T-helper 9 cell (primary cell): ENCODE measurements at places on chromosomes 11 and 22.
A peak's percentile ranks its signal among the peaks of the same experiment; 100 is the strongest.

DNA sequence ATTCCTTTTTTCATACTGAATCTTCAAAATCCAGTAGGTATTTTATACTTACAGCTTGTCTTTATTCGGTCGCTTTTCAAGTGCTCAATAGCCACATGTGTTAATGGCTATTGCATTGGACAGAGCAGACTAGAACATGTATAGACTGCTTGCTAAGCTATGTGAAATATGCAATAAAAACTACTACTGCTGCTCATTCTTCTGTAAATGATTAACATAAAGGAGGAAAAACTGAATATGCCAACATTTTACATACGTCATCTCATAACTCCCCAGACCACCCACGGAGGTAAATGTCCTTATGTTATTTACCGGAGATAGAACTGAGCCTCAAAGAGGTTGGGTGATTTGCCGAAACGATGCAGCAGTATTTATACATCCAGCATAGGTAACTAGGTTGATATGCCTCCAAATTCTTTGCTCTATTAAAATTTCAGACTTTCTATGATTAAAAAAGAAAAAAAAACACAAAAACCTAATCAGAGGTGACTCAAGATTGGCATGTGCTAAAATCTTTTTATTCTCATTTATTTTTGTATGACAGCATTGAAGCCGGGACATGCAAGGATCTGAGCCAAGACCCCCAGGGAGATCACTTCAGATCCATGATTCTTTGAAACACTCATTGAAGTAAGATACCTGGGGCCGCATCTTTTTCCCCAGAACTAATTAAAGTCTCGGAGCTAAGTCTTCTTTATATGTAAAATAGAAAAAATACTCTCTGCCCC is 78.5 kb upstream of the OR5AK2 start:
- no peak for DNase-seq

DNA sequence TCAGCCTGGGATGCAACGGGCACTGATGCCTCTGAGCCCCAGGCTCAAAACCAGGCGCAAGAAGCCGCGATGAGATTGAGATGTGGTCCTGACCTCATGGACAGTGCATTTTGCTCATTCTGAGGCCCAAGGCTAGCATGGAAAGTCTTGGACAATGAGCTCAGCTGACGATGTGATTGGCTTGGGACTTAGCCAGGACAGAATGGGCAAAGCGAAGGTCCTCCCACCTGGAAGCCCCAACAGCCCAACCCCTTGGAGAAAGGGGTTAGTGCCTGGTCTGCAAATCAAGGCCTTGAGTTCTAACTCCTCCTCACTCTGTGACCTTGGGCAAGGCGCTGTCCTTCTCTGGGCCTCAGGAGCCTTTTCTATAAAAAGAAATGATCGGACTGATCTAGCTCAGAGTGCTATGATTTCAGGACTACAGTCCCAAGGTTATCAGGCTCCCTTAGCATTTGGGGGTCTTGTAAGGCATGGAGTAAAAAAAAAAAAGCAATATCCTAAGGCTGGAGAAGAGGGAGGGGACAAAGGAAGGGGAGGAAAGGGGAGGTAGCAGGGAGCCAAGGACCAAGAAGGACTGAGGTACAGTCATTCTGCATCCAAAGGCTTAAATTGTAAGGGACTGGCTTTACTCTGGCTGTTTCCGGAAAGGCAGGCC is 2.7 kb downstream of the SLC43A3 start:
- DNase-seq, result no peak

GRCh38 chr11:60987577-60988277 is 16.2 kb downstream of the CD6 start:
- DNase-seq, result peak; percentile 40

DNA sequence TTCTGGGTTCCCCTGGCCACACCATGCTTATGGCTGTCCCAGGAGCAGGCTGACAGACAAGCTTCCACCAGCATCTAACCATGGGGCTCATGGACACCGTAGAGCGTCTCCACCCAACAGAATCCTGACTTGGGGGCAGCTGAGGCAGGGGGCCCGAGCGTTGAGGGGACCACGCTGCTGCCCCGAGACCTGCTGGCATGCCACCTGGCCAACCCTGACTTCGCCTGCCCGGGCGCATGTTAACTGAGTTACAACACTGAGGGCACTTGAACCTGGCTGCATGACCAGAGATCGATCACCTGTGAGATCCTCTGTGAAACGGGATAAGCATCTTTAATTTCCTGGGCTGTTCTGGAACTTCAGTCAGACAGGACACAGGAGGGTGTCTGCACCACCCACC is 13.7 kb downstream of the PPM1F start:
- no peak for DNase-seq

DNA sequence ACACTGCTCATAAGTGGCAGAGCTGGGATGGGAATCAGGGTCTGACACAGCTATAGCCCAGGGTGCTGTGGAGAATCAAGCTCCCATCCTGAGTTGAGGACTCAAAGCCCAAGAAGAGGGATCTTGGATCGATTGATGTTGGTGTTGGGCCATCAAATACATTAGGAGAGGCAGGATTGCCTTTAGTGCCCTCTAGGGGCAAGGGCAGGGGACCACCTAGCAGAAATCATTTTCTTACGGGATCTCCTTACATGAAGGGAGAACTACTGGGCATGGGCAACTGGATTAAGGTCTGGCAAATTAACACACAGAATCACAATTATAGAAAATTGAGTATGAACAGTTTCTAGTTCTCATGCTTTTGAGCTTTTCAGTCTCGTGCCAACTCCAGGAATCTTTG is 24.9 kb upstream of the EMSY start:
- DNase-seq, result no peak

DNA sequence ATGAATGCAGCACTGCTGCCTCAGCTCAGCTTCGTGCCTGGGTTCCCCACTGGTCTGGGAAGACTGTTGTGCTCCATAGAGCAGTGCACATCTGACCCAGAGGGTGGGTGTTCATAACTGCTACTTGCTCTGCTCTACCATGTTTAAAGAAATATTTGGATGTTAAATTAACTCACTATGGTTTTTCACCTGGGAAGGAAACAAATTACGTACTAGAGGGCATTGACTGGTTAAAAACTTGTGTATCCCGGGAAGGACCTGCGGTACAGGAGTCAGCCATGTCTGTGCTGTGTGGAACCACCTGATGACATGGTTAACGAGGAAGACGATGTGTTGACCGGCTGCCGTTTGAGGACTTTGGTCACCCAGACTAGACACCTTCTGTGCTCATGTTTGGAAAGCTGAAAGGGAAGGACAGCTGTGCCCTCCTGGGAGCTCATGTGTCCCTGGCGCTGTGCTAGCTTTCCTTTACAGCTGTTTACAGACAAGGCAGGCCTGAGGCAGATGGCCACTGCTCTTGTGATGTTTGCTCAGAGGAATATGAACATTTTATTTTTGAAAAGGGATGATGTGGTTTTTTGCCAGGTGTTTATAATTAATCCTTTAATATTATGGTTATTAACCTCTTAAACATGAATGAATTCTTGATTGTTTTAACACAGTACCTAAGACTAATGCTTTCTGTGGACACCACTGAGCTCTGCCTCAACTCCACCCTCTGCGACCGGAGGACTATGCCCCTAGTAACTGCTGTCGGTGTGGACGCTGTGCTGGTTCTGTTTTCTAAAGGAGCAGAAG is 14.3 kb upstream of the AIFM3 start:
- no peak for DNase-seq

- no peak for DNase-seq
These were observed 2.9 kb downstream of the TSKU start for GRCh38 chr11:76786016-76786415.

- DNase-seq, result peak; percentile 36
These were observed 714 bp downstream of the SDF2L1 start for GRCh38 chr22:21642584-21643448.

GRCh38 chr11:62782753-62783152 is 4.4 kb upstream of the TMEM179B start:
- DNase-seq, result no peak

GRCh38 chr11:78187366-78188285 is 800 bp downstream of the KCTD21 start:
- no peak for DNase-seq

- no peak for DNase-seq
These were observed 25.7 kb upstream of the CCDC188 start for GRCh38 chr22:20176421-20177085.

DNA sequence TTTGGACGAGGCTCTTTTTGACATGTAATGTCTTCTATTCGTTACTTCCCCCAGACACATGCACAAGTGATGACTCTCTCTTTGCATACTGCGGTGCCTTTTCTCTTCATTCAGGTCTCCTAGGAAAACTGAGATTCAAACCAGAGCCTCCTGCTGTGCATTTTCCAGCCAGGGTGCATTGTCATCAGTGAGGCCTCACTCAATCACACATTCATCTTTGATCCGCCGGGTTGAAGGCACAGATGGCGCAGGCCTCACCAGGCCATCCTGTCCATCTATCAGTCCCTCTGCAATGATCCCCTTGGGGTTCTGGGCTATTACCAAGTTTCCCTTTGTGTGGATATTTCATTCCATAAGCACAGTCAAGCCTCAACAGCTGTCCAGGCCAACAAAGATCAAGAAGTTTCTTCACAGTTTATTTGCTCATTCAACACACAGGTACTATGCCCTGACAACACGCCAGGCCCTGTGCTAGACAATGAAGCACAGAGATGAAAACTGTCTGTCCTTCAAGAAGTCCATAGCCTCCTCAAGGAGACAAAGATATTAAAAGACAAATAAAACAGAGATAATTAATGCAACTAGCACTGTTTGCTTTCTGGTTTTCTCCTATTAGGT is 107.8 kb downstream of the LARGE1 start:
- DNase-seq, result no peak

- no peak for DNase-seq
These were observed 25.8 kb downstream of the TPST2 start for GRCh38 chr22:26564181-26564580.

DNA sequence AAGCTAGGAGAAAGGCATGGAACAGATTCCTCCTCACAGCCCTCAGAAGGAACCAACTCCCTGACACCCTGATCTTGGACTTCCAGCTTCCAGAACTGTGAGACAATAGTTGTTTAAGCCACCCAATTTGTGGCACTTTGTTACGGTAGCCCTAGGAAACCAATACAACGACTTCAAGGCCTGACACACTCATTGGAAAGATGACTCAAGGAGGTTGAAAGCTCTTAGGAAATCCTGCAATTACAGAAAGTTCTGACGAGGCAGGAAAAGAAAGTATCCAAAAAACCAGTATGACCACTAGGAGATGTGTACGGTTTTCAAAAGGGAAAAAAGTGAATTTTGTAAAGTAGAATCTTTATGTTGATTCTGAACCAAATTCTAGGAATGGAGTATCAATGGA is 161.4 kb downstream of the SWAP70 start:
- DNase-seq, result no peak

GRCh38 chr11:45794169-45794568 is 10.8 kb upstream of the SLC35C1 start:
- DNase-seq, result no peak

- no peak for DNase-seq
These were observed at the start of gene MRGPRX3 for GRCh38 chr11:18132341-18132740. Gene MRGPRX3 (plus strand): TSS chr11:18132571. CDS start chr11:18137203, 4,632 bp downstream.

- no peak for DNase-seq
These were observed 86.9 kb downstream of the LDLRAD3 start for GRCh38 chr11:36030731-36031281.

- peak; percentile 64 for DNase-seq
These were observed 6.2 kb upstream of the IGSF22 start for GRCh38 chr11:18731949-18732821.

GRCh38 chr11:2699531-2700414 is at the start of gene KCNQ1OT1:
Gene KCNQ1OT1 (minus strand): TSS chr11:2699994.
- peak; percentile 77 for DNase-seq

- no peak for DNase-seq
These were observed 452.1 kb downstream of the MN1 start for GRCh38 chr22:27349456-27349855.

DNA sequence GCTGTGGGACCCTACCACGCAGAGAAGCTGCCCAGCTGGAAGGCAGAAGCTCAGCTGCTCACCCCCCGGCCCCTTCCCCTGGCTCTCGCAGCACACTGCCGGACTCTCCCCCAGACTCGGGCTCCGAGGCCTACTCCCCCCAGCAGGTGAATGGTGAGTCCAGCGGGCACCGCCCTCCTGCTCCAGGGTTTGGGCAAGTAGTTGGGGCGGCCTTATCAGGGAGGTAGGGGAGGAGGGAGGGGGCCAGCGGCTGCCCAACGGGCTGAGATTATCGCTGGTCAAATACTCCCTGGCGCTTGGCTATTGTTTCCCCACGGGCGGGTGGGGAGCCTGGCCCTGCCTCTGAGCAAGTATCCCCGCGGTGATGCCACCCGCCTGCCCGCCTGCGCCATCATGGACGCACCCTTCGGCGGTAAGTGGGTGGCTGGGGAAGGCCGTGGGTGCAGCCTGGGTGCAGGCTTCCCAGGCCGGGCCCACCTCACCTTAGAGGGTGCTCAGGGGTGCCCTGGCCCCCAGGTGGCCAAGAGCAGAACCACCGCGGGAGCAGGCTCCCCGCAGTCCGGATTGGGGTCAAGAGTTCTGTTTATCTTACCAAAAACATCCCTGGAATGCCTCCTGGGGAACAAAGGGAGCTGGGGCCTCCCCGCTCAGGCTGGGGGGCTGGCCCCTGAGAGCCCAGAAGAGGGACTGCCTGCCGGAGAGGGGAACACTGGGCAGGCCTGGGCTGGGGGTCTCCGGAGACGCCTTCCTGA is 16.9 kb downstream of the MYRF start:
- DNase-seq, result no peak

DNA sequence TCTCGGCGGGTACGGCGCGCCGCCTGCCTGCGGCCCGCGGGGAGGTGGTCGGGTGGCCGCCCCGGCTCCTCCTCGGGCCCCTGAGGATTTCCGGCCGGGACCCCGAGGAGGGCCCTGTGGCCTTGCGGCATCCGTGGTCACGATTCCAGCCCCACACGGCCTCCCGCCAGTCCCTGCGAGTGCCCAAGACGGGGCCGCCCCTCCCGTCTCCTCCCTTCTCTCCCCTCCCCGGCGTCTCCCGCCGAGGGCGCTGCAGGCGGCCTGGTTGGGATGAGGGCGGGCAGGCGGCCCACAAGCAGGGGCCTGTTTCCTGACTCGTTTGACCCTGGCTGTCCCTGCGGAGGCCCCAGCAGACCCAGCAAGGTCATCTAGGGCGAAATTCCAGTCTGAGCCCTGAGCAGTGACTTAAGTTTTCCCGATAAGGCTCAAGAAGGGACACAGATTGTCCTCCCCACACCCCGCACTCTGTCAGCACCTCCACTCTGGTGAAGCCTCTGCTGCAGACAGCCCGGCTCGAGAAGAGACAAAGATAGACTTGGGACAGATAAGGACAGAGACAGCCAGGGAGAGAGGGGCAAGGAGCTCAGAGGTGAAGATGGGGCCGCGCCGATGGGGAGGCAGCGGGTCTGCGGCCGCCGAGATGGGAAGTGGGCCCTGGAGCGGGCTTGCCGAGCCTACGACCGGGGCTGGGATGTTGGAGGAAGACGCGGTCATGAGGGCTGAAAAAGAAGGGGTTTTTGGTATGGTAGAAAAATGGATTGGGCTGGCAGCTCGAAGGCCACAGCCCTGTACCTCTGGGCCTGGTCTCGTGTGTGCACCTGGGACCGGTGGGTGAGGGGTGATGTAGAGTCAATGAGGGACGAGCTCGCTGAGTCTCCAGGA is 95.0 kb downstream of the SWAP70 start:
- DNase-seq, result peak; percentile 34

- no peak for DNase-seq
These were observed 35.1 kb downstream of the MTMR2 start for GRCh38 chr11:95888852-95889251.
